ENCODE measurements at places on chromosomes 13 and 19.

- no peak for DNase-seq
Observed at GRCh38 chr13:27415116-27415515, 9.3 kb upstream of the GTF3A start.

- DNase-seq: peak; percentile 55
Observed at GRCh38 chr13:98476538-98476966, 100.4 kb downstream of the STK24 start.

DNA sequence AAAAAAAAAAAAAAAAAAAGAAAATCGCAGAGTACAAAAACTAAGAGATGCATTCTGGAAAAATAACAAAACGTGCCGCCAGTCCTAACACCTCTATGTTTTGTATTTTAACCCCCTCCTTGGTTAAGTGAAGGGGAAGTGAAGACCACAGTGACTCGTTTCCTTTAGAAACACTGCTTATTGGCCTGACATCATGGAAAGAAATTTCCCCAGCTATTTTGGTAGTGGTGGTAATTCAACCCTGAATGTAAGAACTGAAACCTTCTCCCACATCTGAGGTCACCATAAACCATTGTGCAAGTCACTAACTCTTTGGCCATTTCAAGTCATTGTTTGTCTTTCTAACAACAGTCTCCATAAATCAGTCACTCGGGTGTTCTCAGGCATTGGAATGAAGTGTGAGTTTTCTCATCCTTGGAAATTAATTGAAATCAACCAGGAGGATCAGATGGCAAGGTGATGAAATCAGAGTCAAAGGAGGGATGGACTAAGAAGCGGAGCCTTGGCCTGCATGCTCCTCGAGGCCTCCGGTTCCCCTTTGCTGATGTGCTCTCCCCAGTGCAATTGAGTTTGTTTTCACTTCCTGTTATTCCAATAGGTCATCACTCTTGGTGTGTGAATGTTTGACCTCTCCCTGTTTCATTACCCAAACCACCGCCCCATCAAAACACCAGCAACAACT lies 443.9 kb downstream of the FGF9 start:
- DNase-seq: no peak

DNA sequence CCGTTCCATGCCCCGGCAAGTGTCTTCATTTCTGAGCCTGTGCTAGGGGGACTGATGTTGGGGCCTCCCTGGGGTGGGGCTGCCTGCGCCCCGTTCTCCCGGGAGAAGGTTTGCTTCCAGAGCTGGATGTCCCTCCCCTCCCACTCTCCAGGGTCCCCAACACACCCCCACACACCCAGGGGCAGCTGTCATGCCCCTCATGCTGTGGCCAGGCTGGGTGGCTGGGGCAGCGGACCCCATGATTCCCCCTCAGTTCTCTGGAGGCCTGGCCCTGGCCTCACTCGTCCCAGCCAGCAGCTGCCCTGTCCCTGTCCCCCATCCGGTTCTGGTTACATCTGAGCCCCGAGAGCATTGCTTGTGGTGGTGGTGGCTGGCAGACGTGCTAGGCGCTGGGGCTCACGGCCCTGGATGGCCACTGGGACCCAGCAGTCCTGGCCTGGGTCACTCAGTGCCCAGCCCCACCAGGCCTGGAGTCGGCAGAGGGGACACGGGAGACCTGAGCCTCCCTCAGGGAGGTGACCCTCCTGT lies 184.8 kb downstream of the KDM4B start:
- DNase-seq: no peak

DNA sequence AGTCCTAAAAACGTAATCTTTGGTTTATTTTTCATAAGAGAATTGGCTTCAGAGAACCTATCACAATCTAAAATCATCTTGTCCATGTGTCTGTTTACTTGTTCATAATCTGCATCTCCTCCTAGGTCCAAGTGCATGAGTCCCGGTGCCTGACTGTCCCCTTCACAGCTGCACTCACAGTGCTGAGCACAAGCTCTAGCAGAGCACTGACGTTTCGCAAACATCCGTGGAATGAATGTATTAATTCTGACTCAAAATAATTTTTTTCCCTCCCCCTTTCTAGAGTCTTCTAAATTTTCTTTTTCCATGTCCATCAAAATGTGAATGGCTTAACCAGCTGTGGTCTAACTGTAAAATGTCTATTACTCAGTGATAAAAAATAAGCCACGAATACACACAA lies 245.5 kb upstream of the TSHZ3 start:
- DNase-seq: no peak

- no peak for DNase-seq
Observed at GRCh38 chr19:29674374-29675119, 9.3 kb downstream of the PLEKHF1 start.

DNA sequence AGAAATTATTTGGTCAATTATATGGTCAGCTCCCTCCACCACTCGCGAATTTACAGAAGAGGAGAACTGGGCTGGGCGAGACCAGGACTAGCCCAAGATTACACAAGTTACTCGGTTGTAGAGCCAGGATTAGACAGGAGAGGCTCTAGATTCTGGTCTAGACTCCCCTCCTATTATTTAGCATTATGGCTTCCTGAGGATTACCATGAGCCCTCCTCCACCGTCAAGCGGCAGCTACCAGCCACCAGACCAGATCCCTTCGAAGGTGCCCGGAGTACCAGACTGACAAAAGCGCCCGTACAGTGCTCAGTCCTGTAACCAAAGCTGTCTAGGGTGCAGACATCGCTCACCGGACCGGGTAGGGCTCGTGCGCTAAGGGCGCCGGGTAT lies 497 bp upstream of the MLNR start:
- no peak for DNase-seq

DNA sequence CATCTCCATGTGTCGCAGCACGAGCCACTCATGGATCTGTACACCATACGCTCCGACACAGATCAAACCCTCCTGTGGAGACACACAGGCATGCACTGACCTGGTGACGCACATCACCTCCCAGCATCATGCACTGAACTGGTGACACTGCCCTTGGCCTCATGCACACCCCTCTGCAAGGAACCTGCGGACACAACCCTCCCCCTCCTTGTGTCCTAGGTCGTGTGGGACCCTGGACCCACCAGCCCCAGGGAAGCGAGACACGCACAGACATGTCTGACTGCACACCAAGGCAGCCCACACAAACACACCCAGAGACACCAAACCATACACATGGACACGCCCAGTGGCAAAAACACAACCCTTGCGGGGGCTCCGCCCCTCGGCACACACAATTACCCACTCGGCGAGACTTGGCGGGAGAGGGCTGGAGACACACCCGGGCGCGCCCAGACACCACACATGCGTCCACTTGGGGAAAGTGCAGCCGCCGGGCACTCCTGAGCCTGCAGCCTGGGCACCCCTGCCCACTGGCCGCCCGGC lies 2.0 kb upstream of the KCNN4 start:
- no peak for DNase-seq

GRCh38 chr13:110572778-110573118 lies 11.2 kb upstream of the RAB20 start:
- DNase-seq: no peak

DNA sequence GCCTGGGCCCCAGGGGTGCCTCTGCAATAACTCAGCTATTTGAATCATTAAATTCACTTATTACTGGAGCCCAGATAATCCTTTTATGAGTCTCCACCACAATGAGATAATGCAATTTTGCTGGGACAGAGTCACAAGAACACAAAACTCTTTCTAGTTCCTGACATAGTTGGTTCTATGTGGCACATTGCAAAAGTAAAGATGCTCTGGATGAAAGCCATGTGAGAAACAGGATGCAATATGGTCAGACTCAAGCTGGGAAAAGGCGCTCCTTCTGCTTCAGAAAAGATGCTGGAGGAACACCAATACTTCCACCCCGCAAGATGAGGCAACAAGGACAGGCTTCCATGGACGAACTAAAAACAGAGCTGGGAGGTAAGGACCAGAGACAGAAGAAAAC lies 5.7 kb downstream of the ANKRD27 start:
- DNase-seq: no peak

GRCh38 chr13:110562036-110562597 lies 595 bp upstream of the RAB20 start:
- DNase-seq: peak; percentile 2

- no peak for DNase-seq
Observed at GRCh38 chr19:3737487-3738205, 23.8 kb downstream of the APBA3 start.

- DNase-seq: no peak
Observed at GRCh38 chr13:98710521-98710920, 42.0 kb downstream of the SLC15A1 start.

GRCh38 chr13:113207890-113208420 lies 514 bp downstream of the PCID2 start:
- no peak for DNase-seq

DNA sequence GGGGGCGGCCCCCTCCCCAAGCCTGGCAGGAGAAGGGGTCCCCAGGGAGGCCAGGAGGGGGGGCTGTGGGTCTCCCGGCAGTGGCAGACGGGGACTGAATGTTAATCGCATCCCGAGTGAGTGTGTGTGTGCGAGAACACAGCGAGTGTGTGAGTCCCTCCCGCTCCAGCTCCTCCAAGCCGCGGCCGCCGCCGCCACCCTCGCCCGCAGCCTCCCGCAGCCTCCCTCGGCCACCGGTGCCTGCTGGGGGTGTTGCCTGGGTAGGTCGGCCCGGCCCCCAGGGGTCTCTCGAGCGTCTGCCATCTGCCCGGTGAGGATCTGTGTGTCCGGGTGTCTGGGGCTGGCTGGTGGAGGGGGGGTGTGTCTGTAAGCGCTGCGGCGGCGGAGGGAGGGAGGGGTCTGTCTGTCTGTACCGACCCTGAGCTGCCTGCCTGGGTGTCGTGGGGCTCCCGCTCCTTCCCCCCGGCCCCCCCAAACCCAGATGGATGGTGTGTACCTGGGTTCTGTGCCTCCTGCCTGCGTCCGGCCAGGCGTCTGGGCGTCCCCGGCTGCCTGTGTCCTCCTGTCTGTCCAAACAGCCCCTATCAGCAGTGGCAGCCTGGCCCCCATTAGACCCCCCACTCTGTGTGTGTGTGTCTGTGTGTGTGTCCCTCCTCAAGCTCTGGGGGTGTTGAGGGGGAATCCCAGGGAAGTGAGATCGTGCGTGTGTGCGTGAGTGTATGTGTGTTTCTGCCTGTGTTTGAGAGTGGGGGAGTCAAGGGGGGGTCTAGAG lies at the start of gene GRIN2D:
GRIN2D (plus strand) TSS at position 110 of the 772 bp plus-strand sequence. CDS start 4,725 bp downstream, outside the sequence.
- DNase-seq: no peak

- no peak for DNase-seq
Observed at GRCh38 chr13:96539791-96540190, 449.9 kb downstream of the HS6ST3 start.

GRCh38 chr19:21638776-21639175 lies 128.6 kb downstream of the ZNF100 start:
- no peak for DNase-seq

GRCh38 chr13:50708461-50708860 lies 135.0 kb downstream of the DLEU7 start:
- DNase-seq: no peak

DNA sequence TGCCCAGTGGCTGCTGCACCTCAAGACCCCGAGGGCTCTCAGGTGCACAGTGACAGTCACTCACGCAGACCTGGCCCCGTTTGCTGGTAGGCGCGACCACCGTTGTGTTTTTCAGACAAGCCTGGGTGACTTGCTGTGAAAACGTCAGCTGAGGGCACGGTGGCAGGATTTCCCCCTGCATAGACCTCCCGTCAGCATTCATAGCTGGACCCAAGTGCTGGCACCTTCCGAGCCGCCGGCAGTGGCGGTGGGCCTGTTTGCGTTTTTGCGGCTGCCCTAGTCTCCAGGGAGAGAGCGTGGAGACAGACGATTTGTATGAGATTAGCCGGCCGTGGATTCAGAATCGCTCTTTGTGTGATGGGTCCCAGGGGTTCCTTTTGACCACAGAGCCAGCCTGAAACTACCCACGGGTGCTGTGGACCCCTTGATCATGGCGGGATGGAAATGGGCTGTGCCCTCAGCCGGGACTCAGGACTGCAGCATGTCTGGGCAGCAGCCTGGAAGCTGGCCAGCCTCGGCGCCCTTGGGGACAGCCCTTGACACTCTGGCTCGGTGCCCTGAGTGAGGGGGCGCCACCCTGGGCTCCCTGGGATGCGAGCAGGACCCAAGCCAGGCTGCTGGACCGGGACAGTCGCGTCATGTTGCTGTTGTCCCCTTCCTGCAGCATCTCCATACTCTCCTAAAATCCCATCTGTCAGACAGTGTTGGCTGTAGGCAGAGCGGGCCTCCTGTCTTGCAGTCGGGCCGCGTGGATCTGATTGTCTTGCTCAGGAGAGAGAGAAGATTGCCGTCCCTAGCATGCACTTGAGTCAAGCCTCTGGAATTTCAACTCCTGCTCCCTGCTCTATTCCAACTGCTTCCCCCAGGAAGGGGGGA lies 8.6 kb downstream of the KDM4B start:
- no peak for DNase-seq

DNA sequence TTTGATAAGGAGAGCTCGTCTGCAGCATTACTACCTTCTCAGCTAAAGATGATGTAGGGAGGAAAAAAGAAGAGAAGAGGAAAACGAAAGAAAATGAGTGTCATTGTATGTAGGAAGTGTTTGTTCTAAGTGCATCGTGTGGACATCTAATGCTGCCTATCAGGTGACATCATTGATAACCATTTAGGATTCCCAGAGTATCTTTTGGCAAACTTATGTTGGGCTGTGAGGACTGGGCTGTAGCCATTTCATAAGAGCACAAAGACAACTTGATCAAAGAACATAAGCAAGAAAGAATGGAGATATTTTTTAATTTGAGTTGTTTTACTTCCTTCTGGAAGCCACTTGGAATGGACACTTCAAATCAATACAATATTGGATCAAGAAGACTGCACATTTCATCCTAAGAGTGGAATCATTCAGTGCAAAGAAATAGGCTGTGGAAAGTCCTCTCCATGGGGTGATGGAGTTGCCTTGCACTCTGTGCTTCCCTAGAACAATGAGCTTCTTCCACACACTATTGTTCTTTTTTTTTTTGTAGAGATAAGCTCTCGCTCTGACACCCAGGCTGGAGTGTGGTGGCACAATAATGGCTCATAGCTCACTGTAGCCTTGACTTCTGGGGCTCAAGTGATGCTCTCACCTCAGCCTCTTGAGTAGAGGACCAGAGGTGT lies 52.4 kb upstream of the UBL3 start:
- DNase-seq: no peak

GRCh38 chr13:41302743-41303142 lies 8.3 kb upstream of the NAA16 start:
- no peak for DNase-seq

GRCh38 chr13:80437231-80437630 lies 96.3 kb upstream of the SPRY2 start:
- no peak for DNase-seq

- no peak for DNase-seq
Observed at GRCh38 chr19:45623984-45624383, 15.2 kb downstream of the EML2 start.

DNA sequence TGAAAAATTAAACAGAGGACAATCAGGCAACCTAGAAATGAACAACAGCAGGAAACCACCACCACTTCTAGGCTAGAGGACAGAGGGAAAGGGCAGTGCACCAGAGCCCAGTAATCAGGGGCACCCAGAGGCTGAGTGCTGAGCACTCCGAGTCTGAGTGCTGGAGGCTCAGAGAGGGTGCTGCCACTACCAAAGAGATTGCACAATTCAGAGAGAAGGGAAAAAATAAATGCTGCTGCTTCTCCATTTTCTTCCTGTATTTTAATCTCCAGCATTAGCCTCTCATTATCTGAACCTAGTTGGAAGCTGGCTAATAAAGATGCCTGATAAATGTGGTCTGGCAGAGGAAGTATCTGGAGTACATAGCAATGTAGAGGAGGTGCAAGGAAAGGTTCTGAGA lies 11.8 kb upstream of the ZNF175 start:
- DNase-seq: no peak

GRCh38 chr19:10921910-10922637 lies 6.4 kb downstream of the YIPF2 start:
- no peak for DNase-seq

- DNase-seq: no peak
Observed at GRCh38 chr13:111099290-111099689, 15.8 kb upstream of the ARHGEF7 start.
